Stomach (tissue), 19 donors: ENCODE measurements at places on chromosomes 7 and 10.

GRCh38 chr7:120949393-120949911, 1.1 kb upstream of the ING3 start:
- H3K27me3 ChIP-seq = no peaks in the 10 kb centered on the region
- H3K27ac ChIP-seq = no peak overlapping the region
- H3K4me1 ChIP-seq = peaks cover 15% of the 10 kb centered on the region
- peak overlapping the region; percentile 61 for H3K4me3 ChIP-seq

GRCh38 chr10:133422807-133423771, 1.3 kb downstream of the SPRN start:
- no peaks in the 10 kb centered on the region for H3K27me3 ChIP-seq
- H3K36me3 ChIP-seq = peaks cover 33% of the 10 kb centered on the region
- no peak overlapping the region for H3K27ac ChIP-seq
- peak overlapping the region; percentile 29 for H3K4me3 ChIP-seq
- peaks cover 11% of the 10 kb centered on the region for H3K4me1 ChIP-seq

- no peaks in the 10 kb centered on the region for H3K27me3 ChIP-seq
- no peak overlapping the region for H3K27ac ChIP-seq
- no peaks in the 10 kb centered on the region for H3K4me1 ChIP-seq
- DNase-seq = no peak
- no peaks in the 10 kb centered on the region for H3K36me3 ChIP-seq
These were observed 5.9 kb upstream of the OR2A25 start for GRCh38 chr7:144063710-144064109.

- H3K36me3 ChIP-seq = no peaks in the 10 kb centered on the region
- peaks cover 6% of the 10 kb centered on the region for H3K4me1 ChIP-seq
- no peak for DNase-seq
- H3K4me3 ChIP-seq = no peak overlapping the region
These were observed 44.9 kb downstream of the FAS start for GRCh38 chr10:89035461-89035860.

DNA sequence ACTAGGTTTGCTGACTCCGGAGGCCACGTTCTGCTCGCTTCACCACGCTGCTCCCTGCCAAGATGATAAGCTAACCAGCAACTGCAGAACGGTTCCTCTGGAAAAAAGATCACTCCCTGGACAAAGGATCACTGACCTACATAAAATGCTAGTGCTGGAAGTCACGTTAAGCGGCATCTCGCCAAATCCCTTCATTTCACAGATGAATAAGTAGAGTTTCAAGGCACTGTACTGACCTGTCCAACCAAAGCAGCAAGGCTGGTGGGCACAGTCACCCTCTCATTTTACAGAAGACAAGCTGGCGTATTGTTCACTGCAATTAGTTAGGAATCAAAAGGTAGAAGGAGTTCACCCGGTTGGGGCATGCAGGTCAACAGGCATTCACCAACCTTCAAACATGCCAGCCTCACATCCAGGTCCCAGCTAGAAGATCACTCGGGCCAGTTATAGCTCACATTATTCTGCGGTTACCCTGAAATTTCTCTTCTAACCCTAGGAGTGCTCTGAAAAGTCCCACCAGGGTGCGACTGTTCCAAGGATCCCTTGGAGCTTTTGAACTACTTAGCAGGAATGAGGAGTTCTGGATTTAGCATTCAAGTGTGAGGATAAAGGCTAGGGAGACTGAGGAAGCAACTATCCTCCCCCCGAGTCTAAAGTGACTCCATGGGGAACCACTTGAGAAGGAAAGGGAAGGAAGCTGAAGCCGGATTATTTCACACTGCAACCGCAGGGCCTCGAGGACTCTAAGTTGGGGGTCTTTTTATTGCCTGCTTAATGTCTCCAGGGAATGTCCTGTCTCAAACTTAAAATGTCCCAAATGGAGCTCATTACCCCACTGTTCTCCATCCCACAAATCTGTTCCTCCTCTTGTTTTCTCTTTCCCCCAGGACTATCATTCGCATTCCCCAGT, 32.8 kb downstream of the HIPK2 start:
- H3K36me3 ChIP-seq = no peaks in the 10 kb centered on the region
- H3K27ac ChIP-seq = no peak overlapping the region
- H3K27me3 ChIP-seq = no peaks in the 10 kb centered on the region
- no peak overlapping the region for H3K4me3 ChIP-seq
- peaks cover 67% of the 10 kb centered on the region for H3K4me1 ChIP-seq
- DNase-seq = no peak

- no peak overlapping the region for H3K4me3 ChIP-seq
- DNase-seq = no peak
- no peaks in the 10 kb centered on the region for H3K36me3 ChIP-seq
- no peaks in the 10 kb centered on the region for H3K27me3 ChIP-seq
- peaks cover 8% of the 10 kb centered on the region for H3K4me1 ChIP-seq
These were observed 49.0 kb downstream of the SKAP2 start for GRCh38 chr7:26815426-26815825.

DNA sequence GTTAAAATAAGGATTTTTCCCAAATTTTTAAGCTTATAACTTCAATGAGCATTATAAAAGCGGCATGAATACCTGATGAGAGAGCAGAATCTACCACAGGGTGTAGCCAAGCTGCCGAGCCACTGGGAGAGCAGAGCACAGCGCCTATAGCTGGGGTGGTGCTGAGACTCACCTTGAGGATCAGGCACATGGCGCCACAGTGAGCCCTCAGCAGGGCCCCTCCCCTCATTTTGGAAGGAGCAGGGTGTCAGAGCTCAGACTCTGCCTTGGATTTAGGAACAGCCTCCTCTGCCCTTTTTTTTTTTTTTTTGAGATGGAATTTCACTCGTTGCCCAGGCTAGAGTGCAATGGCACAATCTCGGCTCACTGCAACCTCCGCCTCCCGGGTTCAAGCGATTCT, 118.6 kb downstream of the SRPK2 start:
- H3K27me3 ChIP-seq = no peaks in the 10 kb centered on the region
- peaks cover 7% of the 10 kb centered on the region for H3K4me1 ChIP-seq
- H3K27ac ChIP-seq = peak overlapping the region; percentile 85
- H3K4me3 ChIP-seq = no peak overlapping the region
- no peaks in the 10 kb centered on the region for H3K36me3 ChIP-seq

- peak; percentile 46 for DNase-seq
- peaks cover 5% of the 10 kb centered on the region for H3K27me3 ChIP-seq
- no peaks in the 10 kb centered on the region for H3K36me3 ChIP-seq
- H3K4me3 ChIP-seq = no peak overlapping the region
- no peak overlapping the region for H3K27ac ChIP-seq
These were observed 85.5 kb upstream of the AKR1E2 start for GRCh38 chr10:4740471-4740870.

DNA sequence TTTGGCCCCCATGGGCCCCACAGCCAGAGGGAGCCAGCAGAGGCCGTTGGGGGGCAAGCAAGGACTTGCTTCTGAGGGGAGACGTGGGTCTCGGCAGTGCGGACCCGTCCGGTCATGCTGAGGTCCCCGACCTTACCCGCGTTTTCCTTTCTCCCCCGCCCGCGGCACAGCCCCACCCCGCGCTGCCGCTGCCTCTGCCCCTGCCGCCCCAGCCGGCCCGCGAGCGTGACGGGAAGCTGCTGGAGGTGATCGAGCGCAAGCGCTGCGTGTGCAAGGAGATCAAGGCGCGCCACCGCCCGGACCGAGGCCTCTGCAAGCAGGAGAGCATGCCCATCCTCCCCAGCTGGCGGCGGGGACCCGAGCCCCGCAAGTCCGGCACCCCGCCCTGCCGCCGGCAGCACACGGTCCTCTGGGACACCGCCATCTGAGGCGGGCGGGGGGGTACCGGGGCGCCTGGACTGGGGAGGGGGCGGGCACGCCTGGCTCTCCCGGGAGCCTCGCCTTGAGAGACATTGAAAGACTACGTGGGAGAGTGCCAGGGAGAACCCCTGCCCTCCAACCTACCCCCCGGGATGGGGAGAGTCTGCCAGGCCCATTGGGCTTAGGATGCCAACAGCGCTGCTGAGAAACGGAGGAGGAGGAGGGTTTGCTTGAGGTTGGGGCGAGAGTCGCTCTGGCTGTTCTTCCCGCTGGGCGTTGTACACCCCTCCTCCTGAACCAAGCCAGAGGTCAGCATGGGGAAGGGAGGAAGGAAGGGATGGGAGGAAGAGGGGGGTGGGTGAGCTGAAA, 9.9 kb downstream of the NYAP1 start:
- H3K27ac ChIP-seq = no peak overlapping the region
- peaks cover 11% of the 10 kb centered on the region for H3K4me1 ChIP-seq
- H3K4me3 ChIP-seq = peak overlapping the region; percentile 38
- H3K27me3 ChIP-seq = peaks cover 8% of the 10 kb centered on the region

DNA sequence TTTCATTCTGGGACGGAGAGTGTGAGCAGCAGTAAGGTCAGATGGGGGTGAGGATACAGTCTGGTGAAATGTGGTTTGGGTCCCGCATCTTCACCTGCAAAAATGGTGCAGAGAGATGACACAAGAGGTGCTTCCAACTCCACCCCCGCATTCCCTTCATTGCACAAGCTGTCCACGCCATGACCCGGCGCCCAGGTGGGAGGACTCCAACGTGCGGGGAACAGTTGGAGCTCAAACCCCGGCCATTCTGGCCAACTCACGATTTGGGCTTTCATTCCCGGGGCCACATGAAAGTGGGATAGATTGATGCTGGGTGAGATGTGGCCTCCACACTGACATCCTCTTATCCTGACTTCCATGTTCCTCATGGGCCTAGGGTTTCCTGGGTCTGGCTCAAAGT, 34.6 kb upstream of the ZNF273 start:
- H3K27me3 ChIP-seq = no peaks in the 10 kb centered on the region
- H3K27ac ChIP-seq = no peak overlapping the region
- H3K4me1 ChIP-seq = no peaks in the 10 kb centered on the region
- no peaks in the 10 kb centered on the region for H3K36me3 ChIP-seq

DNA sequence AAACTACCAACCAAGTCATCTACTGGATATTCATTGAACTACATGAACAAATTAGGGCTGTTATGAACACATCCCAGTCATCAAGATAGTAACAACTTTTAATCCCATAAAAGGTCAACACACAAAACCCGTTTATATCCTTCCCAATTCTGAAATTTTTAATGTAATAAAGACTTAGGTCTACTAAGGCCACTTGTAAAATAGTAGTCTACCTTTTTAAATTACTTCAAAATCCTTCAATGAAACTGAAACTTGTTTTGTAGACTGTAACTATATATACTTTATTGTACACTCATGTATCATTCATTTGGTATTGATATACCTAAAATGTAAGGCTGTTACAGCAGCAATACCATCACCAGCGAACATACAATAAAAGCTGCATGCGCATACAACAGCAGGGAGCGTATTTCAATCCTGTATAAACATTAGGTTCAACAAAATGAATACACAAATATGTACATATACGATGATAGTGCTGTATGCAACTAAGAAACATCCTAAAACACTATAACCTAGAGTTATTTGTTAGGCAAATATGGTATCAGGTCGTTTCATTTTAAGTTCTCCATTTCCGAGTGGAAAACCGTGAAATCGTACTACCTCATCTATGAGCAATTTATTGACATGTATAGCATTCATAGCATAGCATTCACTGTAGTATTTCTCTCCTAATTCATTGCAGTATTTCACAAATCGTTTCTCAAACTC, 973 bp downstream of the ATAD1 start:
- H3K4me1 ChIP-seq = peaks cover 18% of the 10 kb centered on the region
- DNase-seq = no peak
- H3K4me3 ChIP-seq = peak overlapping the region; percentile 73
- no peaks in the 10 kb centered on the region for H3K27me3 ChIP-seq
- H3K27ac ChIP-seq = peak overlapping the region; percentile 89
- peaks cover 8% of the 10 kb centered on the region for H3K36me3 ChIP-seq

GRCh38 chr10:114278140-114278883, 39.3 kb downstream of the VWA2 start:
- no peaks in the 10 kb centered on the region for H3K36me3 ChIP-seq
- peak; percentile 21 for DNase-seq
- H3K4me3 ChIP-seq = no peak overlapping the region
- H3K27me3 ChIP-seq = no peaks in the 10 kb centered on the region

DNA sequence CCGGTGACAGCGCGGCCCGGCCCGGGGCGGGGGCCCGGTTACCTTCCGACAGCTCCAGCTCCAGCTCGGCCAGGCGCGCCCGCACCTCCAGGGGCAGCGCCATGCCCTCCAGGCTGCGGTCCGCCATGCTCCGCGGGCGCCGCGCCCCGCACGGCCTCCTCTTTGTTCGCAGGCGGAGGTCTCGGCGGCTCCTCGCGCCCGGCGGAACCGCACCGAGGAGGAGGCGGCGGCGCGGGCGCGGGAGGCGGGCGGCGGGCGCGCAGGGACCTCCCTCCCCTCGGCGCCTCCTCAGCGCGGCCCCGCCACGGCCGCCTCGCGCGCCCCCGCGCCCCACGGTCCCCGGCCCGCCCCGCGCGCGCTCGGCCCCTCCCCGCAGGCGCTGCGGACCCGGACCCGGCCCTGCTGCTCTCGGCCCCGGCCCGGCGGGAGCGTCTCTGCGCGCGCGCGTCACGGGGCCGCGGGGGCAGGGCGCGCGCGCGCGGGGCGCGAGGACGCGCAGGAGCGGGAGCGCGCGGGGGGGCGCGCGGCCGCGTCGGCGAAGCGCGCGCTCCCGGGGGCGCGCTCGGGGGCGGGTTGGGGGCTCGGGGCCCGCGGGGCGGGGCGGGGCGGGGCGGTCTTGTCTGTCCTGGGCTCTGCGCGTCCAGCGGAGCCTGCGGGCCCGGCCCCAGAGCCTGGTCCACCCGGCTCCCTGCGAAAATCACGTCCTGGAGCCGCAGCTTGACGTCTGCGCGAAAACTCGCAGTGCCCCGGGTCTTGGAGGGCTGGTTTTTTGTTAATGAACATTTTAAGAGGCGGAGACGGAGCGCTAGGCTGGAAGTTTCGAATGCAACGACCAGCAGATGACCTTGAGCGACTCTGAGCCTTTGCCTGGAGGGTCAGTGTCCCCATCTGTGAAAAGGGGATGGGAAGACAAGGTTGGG, at the start of gene DIP2C:
Gene DIP2C, minus strand, starts transcription at position 217 of the 920 bp plus-strand sequence. Its CDS starts 90 bp downstream, at position 127.
- H3K4me3 ChIP-seq = peak within 1 kb of the TSS; percentile 74
- H3K27me3 ChIP-seq = peaks cover 15% of the 10 kb centered on the region
- DNase-seq = peak; percentile 93
- peaks cover 40% of the 10 kb centered on the region for H3K4me1 ChIP-seq
- no peaks in the 10 kb centered on the region for H3K36me3 ChIP-seq
- H3K27ac ChIP-seq = peak within 1 kb of the TSS; percentile 84

DNA sequence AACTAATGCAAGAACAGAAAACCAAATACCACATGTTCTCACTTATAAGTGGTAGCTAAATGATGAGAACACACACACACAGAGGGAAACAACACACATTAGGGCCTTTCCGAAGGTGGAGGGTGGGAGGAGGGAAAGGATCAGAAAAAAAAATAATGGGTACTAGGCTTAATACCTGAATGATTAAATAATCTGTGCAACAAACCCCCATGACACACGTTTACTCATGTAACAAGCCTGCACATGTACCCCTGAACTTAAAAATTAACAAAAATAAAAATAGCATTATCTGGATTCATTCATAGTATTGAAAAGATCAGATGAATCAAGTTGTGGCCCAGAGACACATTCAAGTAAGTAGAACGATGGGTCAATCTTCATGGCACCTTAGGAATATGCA, 159.5 kb upstream of the POT1 start:
- no peak overlapping the region for H3K27ac ChIP-seq
- H3K36me3 ChIP-seq = no peaks in the 10 kb centered on the region
- H3K27me3 ChIP-seq = no peaks in the 10 kb centered on the region
- no peaks in the 10 kb centered on the region for H3K4me1 ChIP-seq
- no peak for DNase-seq
- H3K4me3 ChIP-seq = no peak overlapping the region

- no peak overlapping the region for H3K4me3 ChIP-seq
- H3K36me3 ChIP-seq = no peaks in the 10 kb centered on the region
- no peak overlapping the region for H3K27ac ChIP-seq
- no peaks in the 10 kb centered on the region for H3K27me3 ChIP-seq
- H3K4me1 ChIP-seq = no peaks in the 10 kb centered on the region
These were observed 560.8 kb downstream of the AUTS2 start for GRCh38 chr7:70159121-70159520.

GRCh38 chr7:80699045-80699638, 60.7 kb downstream of the CD36 start:
- no peaks in the 10 kb centered on the region for H3K27me3 ChIP-seq
- H3K27ac ChIP-seq = no peak overlapping the region
- H3K36me3 ChIP-seq = no peaks in the 10 kb centered on the region
